Stimulated activated CD8-positive, alpha-beta memory T cell treated with anti-CD3 and anti-CD28 coated beads, Interleukin-7, amount 100 ng/mL, for 24 hours (primary cell): ENCODE measurements at places on chromosomes 12 and 14.

- DNase-seq = no peak
Measured at GRCh38 chr14:36048667-36049066, 127.9 kb downstream of the PTCSC3 start.

- no peak for DNase-seq
Measured at GRCh38 chr14:34833549-34834523, 41.3 kb downstream of the BAZ1A start.

DNA sequence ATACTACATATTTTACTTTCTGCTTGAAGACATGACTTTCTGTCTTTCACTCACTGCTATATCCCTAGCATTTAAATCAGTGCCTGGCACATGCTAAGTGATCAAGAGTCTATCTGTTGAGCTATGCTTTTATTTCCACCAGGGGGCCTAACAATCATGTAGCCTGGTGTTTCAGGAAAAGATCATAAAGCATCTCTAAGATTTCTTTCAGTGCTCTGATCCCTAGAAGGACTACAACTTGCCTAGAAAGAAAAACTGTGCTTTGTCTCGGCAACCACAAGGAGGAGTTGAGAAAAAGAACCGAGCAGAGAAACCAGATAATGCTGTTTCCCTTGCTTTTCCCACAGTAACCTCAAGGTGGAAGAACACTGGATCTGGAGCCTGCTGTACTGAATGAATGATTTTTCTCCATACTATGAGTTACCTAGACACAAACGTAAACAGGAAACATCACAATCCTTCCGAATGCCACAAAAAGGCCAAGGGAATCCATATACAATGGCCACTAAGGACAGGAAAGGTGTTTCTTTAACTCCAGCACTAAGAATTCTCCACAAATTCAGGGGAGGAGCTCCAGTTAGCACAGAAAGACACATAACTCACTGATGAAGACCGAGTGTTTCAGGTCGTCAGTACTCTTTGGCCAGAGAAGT lies 1.2 kb downstream of the CRY1 start:
- no peak for DNase-seq

GRCh38 chr14:95165517-95165916 lies 8.2 kb upstream of the DICER1 start:
- DNase-seq = no peak

DNA sequence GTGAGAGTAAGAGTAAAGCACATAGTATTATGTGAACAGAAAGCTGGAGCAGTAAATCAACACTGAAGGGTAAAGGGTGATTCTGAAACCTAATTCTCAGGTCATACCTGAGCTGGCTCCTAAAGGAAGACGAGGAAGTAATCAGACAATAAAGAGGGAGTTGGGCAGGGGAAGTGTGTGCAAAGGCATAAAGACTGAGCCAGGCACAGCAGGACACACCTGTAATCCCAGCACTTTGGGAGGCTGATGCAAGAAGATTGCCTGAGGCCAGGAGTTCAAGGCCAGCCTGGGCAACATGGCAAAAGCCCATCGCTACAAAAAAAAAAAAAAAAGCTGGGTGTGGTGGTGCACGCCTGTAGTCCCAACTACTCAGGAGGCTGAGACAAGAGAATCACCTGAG lies 9.6 kb downstream of the ARF3 start:
- no peak for DNase-seq

GRCh38 chr14:22226381-22226780 lies 362.6 kb downstream of the DAD1 start:
- DNase-seq = no peak

GRCh38 chr14:87888136-87888999 lies 104.6 kb downstream of the GALC start:
- no peak for DNase-seq

GRCh38 chr12:103952497-103952896 lies 13.2 kb upstream of the TDG start:
- no peak for DNase-seq

DNA sequence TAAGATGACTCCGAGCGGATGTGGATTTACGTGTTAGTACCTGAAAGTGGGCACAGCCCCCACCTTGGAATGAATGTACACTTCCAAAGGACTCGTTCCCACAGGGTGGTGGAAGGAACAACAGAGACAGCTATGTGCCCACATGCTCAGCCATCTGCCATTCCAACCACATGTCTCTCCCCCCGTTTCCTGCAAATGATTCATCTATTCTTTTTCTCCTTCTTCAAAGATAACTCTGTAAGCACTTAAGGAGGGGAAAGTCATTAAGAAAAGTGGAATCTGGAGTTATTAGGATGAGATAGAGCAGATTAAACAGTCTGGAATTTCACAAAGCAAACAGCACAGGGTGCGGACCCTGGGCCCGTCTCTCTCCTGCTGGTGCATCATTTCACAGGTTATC lies 18.5 kb upstream of the DUSP6 start:
- no peak for DNase-seq

DNA sequence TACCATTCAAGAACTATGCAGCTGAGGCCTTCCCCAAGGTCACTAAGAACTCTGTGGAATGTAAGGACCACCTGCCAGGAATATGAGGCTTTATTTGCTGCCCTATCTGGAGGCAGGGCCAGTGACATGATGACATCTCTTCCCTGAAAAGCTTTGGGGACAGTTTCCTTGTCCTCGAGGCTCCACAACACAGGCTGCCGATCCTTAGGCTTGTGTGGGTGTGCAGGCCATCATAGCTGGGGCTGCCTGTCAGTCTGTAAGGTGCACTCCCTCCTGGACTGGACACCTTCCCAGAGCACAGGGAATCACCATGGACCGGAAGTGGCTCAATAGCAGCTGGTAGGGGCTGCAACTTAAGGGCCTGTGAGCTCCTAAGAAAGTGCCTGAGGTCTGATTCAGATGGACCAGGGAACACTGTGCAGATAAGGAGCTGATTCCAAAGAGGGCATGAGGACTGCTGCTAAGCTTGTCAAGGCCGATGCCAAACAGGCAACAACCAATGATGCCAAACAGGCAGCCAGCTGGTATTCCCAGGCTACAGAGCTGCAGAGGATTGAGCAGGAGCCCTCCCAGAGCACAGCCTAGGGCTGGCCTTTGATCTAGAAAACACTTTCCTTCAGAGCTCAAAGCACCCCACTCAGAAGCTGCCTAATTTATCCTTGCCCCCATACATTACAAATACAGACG lies 84.3 kb downstream of the CRACR2A start:
- DNase-seq = no peak

- no peak for DNase-seq
Measured at GRCh38 chr12:91381309-91381804, 198.7 kb upstream of the DCN start.

DNA sequence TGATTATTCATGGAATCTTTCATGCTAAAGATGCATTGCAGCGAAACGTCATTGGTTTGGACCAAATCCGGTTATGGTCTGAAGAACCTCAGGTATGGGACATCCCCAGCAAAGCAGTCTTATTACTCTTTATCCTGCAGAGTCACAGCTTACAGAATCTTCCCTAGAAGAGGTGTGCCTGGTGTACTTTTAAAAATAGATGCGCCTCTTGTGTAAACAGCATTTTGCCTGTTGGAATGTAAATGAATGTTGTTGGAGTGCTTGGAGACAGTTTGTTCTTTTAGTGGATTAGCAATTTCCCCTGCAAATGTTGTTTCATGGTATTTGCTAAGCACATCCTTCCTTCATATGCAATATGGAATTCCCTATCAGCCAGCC lies 242.5 kb downstream of the ZFP36L1 start:
- DNase-seq = no peak

DNA sequence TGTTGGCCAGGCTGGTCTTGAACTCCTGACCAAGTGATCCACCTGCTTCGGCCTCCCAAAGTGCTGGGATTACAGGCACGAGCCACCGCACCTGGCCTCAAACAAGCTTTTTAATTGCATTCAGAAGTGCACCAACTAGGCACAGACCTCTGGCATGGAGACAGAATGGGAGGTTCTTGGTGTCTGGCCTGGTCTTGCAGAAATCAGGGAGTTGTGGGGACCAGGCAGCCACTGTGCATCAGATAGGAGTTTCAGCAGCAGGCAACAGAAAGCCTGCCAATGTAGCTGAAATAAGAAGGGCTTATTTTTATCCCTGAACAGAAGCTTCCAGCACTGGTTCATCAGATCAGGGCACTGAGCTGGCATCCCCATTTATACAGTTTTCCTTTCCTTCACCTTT lies 22.2 kb upstream of the TCL1B start:
- DNase-seq = no peak

GRCh38 chr12:7907009-7907408 lies 29.0 kb downstream of the SLC2A3 start:
- no peak for DNase-seq

GRCh38 chr14:27026097-27026496 lies 428.3 kb upstream of the NOVA1 start:
- no peak for DNase-seq

DNA sequence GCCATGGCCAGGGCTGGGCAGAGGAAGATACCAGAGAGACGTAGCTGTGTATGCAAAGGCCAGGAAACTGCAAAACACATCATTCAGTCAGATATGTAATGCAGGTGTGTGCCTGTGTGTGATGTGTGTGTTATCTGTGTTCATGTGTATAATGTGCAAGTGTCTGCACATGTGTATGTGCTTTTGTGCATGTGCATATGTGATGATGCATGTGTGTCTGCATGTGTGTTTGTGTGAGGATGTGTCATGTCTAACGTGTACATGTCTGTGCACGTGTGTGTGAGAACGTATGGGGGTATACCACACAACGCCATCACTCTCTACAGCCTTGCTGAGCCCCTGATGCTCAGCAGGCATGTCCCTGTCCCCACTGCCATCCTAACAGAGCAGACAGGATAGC lies 9.7 kb downstream of the DIO3 start:
- DNase-seq = no peak

- no peak for DNase-seq
Measured at GRCh38 chr12:26728205-26729050, 104.6 kb downstream of the ITPR2 start.

DNA sequence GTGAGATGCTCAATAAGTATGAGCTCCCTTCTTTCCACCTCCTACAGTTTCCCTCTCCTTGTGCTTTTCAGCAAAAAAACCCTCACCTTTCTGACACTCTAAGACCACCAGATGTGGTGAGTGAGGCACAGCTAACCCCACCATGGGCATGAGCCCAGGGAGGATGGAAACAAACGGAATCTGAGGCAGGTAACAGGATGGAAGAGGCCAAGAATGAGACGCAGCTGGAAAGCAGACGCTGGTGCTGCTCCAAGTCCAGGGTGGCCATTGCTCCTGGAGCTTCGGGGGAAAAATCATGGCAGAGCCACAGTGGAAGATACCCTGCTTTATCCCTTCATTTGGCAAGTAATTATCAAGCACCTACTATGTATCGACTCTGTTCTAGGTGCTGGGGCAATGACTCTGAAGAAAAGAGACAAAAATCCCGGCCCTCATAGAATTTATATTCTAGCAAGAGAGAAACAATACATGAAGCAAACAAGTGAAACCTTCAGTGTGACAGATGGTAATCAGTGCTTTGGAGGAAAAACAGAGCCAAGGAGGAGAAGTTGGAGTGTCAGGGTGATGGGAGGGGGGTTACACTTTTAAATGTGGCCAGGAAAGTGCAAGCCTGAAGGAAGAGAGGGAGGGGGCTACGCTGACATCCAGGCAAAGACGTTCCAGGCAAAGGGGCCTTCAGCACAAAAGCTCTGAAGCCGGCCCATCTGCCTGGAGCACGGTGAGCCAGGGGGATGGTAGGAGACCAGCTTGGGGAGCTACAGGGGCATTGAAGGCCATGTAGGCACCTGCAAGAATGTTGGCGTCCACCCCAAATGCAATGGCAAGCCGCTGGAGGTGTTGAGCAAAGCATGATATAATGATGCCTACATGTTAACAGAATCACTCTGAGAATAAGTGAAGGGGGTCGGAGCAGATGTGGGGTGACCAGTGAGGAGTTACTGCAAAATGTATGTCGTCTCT lies 154.2 kb downstream of the DPF3 start:
- DNase-seq = no peak

DNA sequence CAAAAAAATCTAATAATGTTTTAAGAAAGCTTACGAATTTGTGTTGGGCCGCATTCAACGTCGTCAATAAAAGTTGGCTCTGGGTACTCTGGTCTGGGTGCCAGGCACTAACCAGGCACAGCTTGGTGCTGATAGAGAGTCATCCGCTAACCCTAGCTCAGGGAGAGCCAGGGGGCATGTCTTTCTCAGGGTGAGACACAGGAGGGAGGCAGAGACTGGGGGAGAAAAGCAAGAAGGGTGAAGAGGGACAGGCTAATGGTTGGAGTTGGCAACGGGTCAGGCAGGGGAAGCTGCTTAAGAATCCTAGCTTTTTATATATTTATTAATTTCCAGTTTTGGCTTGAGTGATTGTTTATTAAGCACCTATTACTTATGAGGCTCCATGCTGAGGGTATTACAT lies 105.0 kb downstream of the CMKLR1 start:
- no peak for DNase-seq

DNA sequence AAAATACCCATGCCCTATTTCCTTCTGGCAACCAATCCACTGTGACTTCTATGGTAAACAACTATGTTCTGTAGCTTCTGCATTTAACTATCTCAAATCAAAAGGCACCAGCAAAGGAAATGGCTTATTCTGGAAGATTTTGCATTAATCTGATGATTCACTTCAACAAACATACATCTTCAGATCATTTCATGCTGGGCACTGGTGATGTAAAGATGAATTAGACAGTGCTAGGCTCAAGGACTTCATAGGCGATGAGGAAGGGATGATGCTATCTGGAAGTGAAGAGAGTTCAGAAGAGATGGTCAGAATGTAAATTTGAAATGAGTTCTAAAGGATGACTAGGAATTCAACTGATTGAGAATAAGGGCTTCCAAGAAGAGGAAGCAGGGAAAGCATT lies 363.3 kb downstream of the PAWR start:
- DNase-seq = no peak

DNA sequence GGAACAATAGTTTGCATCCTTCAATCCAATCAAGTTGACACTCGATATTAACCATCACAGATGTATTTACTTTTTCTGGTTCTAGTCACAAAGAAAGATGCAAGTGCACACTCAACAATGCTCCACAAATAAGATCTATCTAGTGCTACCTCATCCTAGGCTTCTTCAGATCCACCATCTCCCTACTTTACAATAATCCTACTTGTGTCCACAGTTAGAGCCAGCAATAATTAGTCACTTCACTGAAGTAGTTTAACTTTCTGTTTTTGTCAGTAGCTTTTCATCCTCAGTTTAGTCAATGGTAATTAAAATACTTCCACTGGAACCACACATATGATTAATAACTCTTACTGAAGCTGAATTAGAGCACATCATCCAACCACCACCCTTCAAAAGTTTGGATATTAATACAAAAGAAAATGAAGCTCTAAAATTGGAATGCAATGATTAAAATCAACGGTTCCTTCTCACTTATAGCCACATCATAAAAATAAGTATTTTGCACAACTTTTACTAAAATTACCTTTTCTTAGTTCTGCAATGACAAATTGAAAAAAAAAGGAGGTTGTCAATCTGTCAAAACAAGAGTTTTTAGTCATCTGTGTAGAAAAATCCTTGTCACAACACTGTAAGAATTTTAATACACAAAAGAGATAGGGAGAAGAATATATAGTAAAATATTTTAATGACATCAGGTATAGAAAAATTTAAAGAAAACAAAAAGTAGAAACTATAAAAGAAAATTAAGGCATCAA lies 28.2 kb upstream of the SNRPF start:
- DNase-seq = no peak
